ENCODE measurements at places on chromosomes 3 and 15. TPM values are rescaled to one million over a fixed set of nuclear protein-coding genes. Genes with fewer than 3 reads are reported as not detected.
A peak's percentile ranks its signal among the peaks of the same experiment; 100 is the strongest.

DNA sequence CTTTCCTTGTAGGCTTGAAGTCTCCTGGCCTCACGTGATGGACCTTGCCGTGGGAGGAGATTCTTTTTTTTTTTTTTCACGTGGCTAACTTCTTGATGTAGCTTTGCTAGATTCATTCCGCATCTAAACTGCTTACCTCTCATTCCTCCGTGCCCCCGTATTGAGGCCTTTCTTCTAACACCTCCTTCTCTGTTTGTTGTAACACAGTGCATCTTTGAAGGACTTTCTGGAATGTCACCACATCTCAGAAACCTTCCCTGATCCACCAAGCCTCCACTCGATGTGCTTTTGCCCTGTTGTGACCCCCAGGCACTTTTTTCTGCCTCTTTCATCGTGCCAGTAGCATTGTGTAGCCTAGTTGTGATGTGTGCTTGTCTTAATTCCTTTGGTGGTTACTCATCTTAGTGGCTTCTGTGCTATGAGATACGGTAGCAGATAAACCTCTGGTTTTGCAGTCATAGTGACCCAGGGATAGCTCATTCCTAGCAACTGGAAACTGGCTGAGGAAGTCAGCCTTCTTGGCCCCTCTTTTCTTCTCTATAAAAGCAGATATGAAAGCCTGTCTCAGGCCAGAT is 1.6 kb upstream of the BNC1 start:
- no peaks in the 10 kb centered on the region for H3K4me1 ChIP-seq
- H3K27ac ChIP-seq, result no peak overlapping the region
- no peak for DNase-seq
- H3K36me3 ChIP-seq, result no peaks in the 10 kb centered on the region
- H3K27me3 ChIP-seq, result peaks cover 9% of the 10 kb centered on the region
- H3K4me3 ChIP-seq, result no peak overlapping the region

DNA sequence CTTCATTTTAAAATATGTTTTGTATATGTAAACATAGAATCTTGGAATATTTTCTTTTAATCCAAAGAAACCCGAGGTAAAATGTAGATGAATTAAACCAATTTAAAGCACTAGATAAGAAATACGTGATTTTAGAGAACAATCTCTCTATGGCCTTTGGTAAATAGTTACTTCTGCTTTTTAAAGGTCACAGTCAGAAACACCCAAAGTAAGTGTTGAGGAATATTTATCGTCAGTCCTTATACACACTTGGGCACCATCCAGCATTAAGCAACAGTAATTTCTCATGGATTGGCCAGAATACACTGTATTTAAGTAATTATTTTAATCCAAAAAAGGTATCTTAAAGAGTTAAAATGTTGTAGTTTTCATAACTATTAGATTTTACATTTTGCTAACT is 713.2 kb downstream of the NLGN1 start:
- no peaks in the 10 kb centered on the region for H3K27me3 ChIP-seq
- H3K27ac ChIP-seq, result no peak overlapping the region
- no peaks in the 10 kb centered on the region for H3K36me3 ChIP-seq
- H3K4me1 ChIP-seq, result no peaks in the 10 kb centered on the region
- DNase-seq, result no peak
- no peak overlapping the region for H3K4me3 ChIP-seq

GRCh38 chr3:39524107-39524506 is 56.6 kb downstream of the MOBP start:
- H3K4me1 ChIP-seq, result no peaks in the 10 kb centered on the region
- no peak overlapping the region for H3K27ac ChIP-seq
- no peak for DNase-seq
- H3K27me3 ChIP-seq, result no peaks in the 10 kb centered on the region

DNA sequence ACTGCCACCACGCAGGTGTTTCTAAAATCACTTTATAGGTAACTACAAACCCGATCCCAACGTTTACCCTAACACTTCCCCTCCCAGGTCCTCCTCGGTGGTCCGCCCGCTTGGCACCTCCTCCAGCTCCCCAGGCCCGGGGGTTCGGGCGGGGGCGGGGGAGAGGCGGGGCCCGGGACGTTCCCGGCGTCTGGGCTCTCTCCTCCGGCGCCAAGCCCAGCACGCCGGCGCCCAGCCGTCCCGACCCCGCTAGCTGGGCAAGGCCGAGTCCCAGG is 562 bp downstream of the CGGBP1 start:
- H3K27ac ChIP-seq, result peak overlapping the region; percentile 93
- H3K27me3 ChIP-seq, result no peaks in the 10 kb centered on the region
- H3K4me3 ChIP-seq, result peak overlapping the region; percentile 77
- peaks cover 12% of the 10 kb centered on the region for H3K36me3 ChIP-seq
- peaks cover 35% of the 10 kb centered on the region for H3K4me1 ChIP-seq
- DNase-seq, result no peak

DNA sequence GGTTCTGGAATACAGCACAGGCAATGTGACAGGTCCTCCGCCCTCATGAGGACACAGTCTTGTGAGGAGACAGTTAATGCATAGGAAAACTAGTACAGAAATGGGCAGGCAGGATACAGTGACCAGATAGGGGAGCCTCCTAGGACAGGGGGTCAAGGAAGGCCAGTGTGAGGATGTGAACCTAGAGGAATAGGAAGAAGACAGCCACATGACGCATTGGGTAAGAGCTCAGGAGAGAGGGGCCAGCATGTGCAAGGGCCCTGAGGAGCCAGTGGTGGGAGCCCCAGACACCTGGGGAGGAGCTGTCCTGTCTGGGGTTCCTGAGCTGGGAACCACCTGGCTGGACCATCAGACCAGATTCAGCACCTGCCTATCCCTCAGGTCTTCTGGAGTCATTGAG is 15.6 kb downstream of the IRAK2 start:
- DNase-seq, result no peak
- no peaks in the 10 kb centered on the region for H3K27me3 ChIP-seq
- no peak overlapping the region for H3K4me3 ChIP-seq
- H3K36me3 ChIP-seq, result no peaks in the 10 kb centered on the region
- no peaks in the 10 kb centered on the region for H3K4me1 ChIP-seq

DNA sequence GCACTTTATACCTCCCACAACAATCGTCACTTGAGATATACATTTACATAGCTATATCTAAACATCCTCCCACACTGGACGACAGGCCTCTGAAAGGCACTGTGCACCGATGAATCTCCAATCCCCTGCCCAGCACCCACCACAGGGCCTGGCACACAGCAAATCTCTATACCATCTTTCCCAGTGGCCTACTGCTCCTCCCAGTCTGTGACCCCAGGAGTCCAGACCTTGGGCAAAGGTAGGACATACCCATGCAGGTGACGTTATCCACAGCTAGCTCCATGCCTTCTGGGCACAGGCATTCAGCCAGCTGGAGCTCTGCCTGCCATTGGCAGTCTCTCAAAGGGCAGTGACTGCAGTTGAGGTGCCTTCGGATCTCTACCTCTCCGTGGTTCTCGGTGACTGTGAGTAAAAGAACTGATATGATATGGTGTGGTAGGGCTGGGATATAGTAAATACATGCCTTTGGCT is 5.8 kb downstream of the LTK start:
- H3K27me3 ChIP-seq, result peaks cover 8% of the 10 kb centered on the region
- DNase-seq, result peak; percentile 96
- H3K36me3 ChIP-seq, result no peaks in the 10 kb centered on the region
- H3K27ac ChIP-seq, result no peak overlapping the region
- no peaks in the 10 kb centered on the region for H3K4me1 ChIP-seq

DNA sequence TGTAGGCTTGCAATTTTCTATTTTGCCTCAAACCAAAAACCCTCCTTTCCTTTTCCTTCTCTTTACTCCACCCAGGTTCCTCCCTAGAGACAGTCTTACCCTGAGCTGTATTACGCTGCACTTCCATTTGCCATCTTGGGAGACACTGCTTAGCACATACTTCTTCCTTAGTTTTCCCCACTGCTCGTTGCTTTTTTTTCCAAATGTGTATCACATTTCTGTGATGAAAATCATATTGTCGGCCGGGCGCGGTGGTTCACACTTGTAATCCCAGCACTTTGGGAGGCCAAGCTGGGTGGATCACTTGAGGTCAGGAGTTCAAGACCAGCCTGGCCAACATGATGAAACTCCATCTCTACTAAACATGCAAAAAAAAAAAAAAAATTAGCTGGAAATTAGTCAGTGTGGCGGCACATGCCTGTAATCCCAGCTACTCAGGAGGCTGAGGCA is 29.5 kb downstream of the POPDC2 start:
- no peak overlapping the region for H3K27ac ChIP-seq
- no peak for DNase-seq

DNA sequence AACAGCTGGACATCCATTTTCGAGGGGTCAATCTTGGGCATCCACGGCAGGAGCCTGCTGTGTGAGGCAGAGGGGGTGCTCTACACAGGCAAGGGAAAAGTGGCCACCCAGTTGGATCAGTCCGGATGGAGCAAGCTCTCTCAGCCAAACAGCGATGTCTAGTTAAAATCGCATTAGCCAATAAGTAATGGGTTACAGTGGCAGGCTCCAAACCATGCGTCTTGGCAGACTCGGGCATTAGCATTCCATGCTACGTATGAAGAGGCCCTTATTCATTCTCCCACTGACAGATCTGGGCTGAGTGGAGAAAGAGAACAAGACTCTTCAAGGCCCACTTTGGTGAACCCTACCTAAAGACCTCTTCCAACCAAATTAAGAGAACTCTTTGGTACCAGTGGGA is 49.3 kb downstream of the CCNB2 start:
- DNase-seq, result no peak
- no peaks in the 10 kb centered on the region for H3K4me1 ChIP-seq
- H3K4me3 ChIP-seq, result no peak overlapping the region

DNA sequence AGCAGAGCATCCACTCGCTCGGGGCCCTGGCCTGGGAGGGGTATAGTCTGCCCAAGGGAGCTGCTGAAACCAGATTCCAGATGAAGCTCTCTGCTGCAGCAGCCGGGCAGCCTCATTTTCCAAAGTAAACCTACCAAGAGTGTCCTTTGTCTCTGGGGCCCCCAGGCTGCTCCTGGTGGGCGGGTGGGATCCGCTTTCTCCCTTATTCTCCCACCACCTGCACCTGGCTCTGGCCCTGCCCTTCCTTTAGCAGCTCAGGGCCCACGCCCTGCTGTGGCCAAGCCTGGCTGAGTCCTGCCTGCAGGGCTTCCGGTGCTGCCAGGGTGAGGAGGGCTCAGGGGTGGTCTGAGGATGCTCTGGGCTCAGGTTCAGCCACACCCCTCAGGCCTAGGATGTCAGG is 13.0 kb downstream of the SCN5A start:
- H3K36me3 ChIP-seq, result no peaks in the 10 kb centered on the region
- DNase-seq, result no peak
- H3K27ac ChIP-seq, result no peak overlapping the region
- no peaks in the 10 kb centered on the region for H3K27me3 ChIP-seq

- no peak overlapping the region for H3K4me3 ChIP-seq
- no peaks in the 10 kb centered on the region for H3K4me1 ChIP-seq
- no peaks in the 10 kb centered on the region for H3K27me3 ChIP-seq
- peaks cover 4% of the 10 kb centered on the region for H3K36me3 ChIP-seq
- no peak overlapping the region for H3K27ac ChIP-seq
Observed at GRCh38 chr3:136050250-136050649, 84.7 kb downstream of the PPP2R3A start.

- H3K4me3 ChIP-seq, result no peak overlapping the region
- no peak overlapping the region for H3K27ac ChIP-seq
- H3K36me3 ChIP-seq, result no peaks in the 10 kb centered on the region
- H3K27me3 ChIP-seq, result no peaks in the 10 kb centered on the region
- no peak for DNase-seq
Observed at GRCh38 chr15:69951898-69952555, 145.7 kb downstream of the TLE3 start.

DNA sequence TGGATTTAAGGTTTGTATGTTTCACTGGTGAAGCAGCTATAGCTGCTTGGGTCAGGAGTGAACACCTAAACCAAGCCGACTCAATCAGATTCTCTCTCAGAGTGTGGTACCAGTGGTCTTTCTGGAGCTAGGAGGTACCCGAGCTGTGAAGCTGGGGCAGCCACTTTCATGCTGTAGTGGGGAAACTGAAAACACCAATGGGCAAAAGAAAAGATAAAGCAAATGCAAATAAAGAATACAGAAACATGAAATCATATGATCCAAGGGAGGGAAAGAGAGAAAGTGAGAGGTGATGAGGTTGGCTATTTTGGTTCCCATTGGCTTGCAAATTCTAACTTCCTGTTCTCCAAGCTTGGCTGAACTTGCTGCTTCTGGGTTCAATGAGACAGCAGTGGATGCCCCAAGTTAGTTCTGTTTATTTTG is 212.3 kb upstream of the CFAP20DC start:
- no peaks in the 10 kb centered on the region for H3K27me3 ChIP-seq
- no peaks in the 10 kb centered on the region for H3K36me3 ChIP-seq
- no peak for DNase-seq
- no peak overlapping the region for H3K27ac ChIP-seq

GRCh38 chr3:30495172-30496065 is 111.0 kb upstream of the TGFBR2 start:
- H3K4me3 ChIP-seq, result no peak overlapping the region
- no peaks in the 10 kb centered on the region for H3K27me3 ChIP-seq

- no peak for DNase-seq
- no peak overlapping the region for H3K27ac ChIP-seq
- no peak overlapping the region for H3K4me3 ChIP-seq
- no peaks in the 10 kb centered on the region for H3K27me3 ChIP-seq
- no peaks in the 10 kb centered on the region for H3K36me3 ChIP-seq
Observed at GRCh38 chr15:101248274-101248673, 3.6 kb downstream of the CHSY1 start.

GRCh38 chr3:18216996-18217395 is 208.1 kb downstream of the SATB1 start:
- no peaks in the 10 kb centered on the region for H3K4me1 ChIP-seq
- H3K27me3 ChIP-seq, result no peaks in the 10 kb centered on the region
- no peak for DNase-seq
- H3K27ac ChIP-seq, result no peak overlapping the region
- no peaks in the 10 kb centered on the region for H3K36me3 ChIP-seq

DNA sequence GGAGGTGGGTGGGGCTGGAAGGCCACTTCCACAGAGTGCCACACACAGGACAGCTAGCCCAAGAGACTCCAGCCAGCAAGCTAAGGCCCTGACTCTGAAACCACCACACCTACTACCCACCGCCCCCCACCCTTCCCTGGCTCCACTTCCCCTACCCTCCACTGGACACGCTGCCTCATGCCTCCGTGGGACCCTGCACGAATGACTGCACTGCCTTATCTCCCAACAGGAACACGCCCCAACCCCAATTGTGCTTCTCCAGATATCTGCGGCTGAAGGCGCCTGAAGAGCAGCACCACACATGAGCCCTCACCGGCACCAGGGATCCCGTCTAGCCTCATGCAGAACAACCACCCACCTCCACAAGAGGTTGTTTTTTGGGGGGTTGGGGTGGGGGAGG is 2.7 kb downstream of the LINGO1 start:
- H3K36me3 ChIP-seq, result no peaks in the 10 kb centered on the region
- H3K27me3 ChIP-seq, result no peaks in the 10 kb centered on the region
- no peak overlapping the region for H3K4me3 ChIP-seq
- peaks cover 4% of the 10 kb centered on the region for H3K4me1 ChIP-seq
- DNase-seq, result no peak

- H3K36me3 ChIP-seq, result peaks cover 27% of the 10 kb centered on the region
- no peaks in the 10 kb centered on the region for H3K4me1 ChIP-seq
Observed at GRCh38 chr3:47849699-47850563, 47.0 kb downstream of the DHX30 start.

Gene CLSTN2
- 4.5 TPM for total RNA-seq

Gene ROBO2
- 1.7 TPM for total RNA-seq

Gene MOBP
- total RNA-seq, result not detected

Gene FOXL2NB
- 0.22 TPM for total RNA-seq

Gene FBXL22
- total RNA-seq, result 0.92 TPM

Gene RTP1
- not detected for total RNA-seq

Gene C3orf22
- not detected for total RNA-seq

Gene TUSC2
- total RNA-seq, result 18.1 TPM

Gene SYNPR
- total RNA-seq, result not detected

Gene LSMEM2
- not detected for total RNA-seq

Gene HHLA2
- 0.28 TPM for total RNA-seq

Gene TP63
- total RNA-seq, result 0.47 TPM

Gene CCDC33
- not detected for total RNA-seq

Gene ARHGEF26
- 2.7 TPM for total RNA-seq

Gene PLSCR5
- total RNA-seq, result not detected

All from pancreas (tissue), 10 donors.